ENCODE measurements at places on chromosomes 3 and 15.

- DNase-seq = no peak
Measured at GRCh38 chr3:30495172-30496065, 111.0 kb upstream of the TGFBR2 start.

GRCh38 chr3:186746008-186746407 lies 28.8 kb downstream of the KNG1 start:
- no peak for DNase-seq

- DNase-seq = no peak
Measured at GRCh38 chr3:72257738-72258137, 472.8 kb upstream of the PROK2 start.

DNA sequence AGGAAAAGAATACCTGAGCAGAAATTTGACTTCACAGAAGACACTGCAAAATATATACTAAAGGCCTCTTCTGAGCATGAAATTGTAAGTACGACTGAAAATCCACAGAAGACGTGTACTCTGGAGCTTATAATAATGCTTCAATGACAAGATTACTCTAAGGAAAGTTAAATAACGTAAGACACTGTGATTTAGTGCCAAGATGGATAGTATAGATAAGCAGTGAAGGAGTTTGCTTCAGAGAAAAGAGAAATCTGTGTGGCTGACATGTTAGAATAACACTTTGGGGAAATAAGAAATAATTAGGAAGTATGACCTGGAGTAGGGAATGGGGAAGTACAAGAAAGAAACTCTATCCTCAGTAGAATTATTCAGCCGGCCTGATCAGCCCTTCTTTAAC lies 28.9 kb downstream of the ALDH1A2 start:
- DNase-seq = no peak

- DNase-seq = no peak
Measured at GRCh38 chr3:108208831-108209230, 13.4 kb downstream of the IFT57 start.

GRCh38 chr15:77983708-77984445 lies 93.6 kb downstream of the TBC1D2B start:
- DNase-seq = no peak

DNA sequence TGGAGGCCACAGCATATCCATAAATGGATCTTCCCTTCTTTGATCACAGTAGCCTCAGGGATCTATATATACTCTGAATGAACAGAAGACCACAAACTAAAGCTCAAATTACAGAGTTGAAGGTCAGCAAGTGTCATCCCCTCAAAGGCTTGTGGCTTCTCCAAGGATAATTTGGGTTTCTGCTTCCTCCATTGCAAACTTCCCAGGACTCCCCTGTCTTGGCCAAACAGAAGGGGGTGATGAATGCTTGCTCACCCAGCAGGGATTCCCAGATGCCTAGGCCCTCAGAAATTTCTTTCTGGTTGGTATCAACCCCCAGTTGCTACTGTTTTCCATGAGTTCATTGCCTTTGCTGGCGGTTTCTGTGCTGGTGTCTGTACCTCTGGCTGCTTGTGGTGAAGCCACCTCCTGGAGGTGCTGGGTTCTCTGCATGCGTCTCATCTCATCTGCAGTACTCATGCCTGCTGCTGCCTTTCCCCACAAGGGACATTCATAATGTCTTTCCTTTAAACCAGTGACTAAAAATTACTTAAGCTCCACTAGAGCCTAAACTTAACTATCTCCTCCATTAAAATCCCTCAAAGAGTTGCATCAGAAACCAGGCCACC lies 17.7 kb downstream of the ENTPD3 start:
- no peak for DNase-seq

DNA sequence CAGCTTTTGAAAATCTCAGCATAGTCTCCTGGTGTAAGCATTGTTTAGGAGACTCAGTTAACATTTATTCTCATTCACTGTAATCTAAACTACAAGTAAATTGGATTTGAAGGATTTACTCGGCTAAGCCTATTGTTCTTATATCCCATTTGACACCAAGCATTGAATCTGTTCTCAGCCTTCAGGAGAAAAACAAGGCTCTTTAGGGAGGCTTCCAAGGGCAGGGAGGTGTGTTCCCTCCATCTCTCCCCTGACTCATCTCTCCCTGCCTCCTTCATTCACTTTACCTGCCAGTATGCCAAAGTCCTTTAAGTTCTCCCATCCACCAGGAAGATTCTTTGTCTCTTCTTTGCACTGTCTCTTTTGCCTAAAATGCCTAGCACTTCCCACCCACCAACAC lies 347.8 kb downstream of the MFSD1 start:
- DNase-seq = no peak

- DNase-seq = no peak
Measured at GRCh38 chr3:56347219-56347871, 120.9 kb downstream of the ERC2 start.

DNA sequence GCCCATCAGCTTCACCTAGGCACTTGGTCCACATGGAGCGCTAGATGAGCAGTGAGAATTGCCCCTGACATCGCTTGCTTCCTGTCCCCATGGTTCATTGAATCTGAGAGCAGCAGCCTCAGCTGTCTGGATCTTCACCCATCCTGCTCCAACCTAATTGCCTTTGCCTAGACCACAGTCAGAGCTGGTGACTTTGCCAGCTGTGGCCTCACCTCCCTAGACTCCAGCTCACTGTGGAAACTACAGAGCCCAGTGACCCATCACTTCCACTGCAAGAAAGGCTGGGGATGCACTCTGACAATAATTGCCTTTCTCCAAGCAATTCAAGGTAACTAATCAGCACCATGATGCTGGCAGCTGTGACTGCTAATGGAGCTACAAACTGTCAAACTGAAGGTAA lies 30.6 kb upstream of the SLC6A1 start:
- DNase-seq = no peak

- DNase-seq = no peak
Measured at GRCh38 chr15:79211481-79211880, 71.0 kb upstream of the ANKRD34C start.

- no peak for DNase-seq
Measured at GRCh38 chr3:129425213-129425612, 3.2 kb downstream of the EFCAB12 start.

- DNase-seq = no peak
Measured at GRCh38 chr15:90703455-90703854, 13.7 kb upstream of the BLM start.

GRCh38 chr15:90924375-90924774 lies 8.0 kb downstream of the HDDC3 start:
- DNase-seq = no peak

DNA sequence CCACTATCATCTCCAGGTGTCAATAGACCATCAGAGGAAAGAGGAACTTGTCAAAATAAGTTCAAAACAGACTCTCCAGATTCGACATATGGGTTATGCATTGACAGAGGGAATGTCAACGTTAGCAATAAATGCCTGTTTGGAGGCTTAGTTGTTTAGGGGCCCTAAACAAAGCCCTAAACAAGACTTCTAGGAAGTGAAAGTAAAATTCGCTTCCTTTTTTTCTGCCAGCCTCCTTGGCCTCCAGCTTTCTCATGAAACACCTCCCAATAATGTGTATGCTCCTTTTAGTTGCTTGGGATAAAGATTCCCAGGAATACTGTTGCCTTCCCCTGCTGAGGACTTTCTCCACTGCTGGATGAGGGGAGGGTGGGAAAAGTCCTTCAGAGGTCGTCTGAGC lies 70.9 kb upstream of the ARNT2 start:
- DNase-seq = no peak

- no peak for DNase-seq
Measured at GRCh38 chr3:52077925-52078324, 21.6 kb upstream of the DUSP7 start.

DNA sequence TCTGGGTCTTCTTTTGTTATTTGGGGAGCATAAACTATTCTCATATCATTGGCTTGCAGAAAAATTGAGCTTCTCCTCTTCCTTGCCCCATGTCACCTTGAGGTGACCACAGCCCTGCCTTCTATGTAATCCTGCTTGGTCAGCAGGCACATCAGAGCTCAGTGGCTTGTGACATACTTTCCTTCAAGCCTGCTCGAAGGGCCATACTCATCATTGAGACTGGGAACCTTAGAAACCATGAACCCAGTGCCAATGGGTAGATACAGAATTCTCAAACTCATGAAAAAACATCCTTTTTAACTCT lies 3.7 kb upstream of the CCR2 start:
- DNase-seq = no peak

- peak; percentile 11 for DNase-seq
Measured at GRCh38 chr15:70585707-70586034, 177.7 kb downstream of the UACA start.

- no peak for DNase-seq
Measured at GRCh38 chr15:65309882-65310418, 5.5 kb downstream of the RNU5B-1 start.

- no peak for DNase-seq
Measured at GRCh38 chr15:62639432-62639831, 403.1 kb upstream of the TPM1 start.

DNA sequence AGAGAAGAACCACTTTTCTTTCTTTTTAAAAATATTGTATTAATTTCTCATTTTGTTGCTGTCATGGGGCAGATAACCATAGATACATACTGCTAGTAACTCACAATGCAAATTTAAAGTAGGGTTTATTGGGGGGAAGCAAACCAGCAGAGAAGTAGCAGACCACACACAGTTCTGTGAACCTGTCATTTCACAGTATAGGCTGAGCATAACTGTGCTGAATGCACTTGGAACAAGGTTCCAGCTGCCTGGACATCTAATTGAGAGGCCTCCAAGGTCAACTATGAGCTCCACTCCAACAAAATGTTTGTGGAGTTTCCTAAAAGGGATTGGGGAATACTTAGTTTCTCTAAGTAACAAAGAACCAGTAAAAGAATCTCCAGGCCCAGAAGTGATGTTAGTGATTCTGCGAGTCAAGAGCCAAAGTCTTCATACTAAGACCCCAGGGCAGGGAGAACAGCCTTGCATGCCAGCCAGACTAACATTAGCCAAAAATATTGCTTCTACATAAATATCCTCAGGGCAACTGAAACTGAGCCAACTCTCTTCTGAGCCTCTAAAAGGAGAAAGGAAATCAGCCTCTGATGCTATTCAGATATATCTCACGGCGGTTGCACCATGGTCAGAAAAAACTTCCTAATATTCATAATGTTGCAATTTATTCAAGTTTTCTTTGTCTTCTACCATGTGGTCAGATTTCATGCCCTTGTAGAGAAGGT lies 856.4 kb upstream of the ALCAM start:
- no peak for DNase-seq

GRCh38 chr3:112856537-112856936 lies 9.9 kb upstream of the CD200R1L start:
- no peak for DNase-seq

DNA sequence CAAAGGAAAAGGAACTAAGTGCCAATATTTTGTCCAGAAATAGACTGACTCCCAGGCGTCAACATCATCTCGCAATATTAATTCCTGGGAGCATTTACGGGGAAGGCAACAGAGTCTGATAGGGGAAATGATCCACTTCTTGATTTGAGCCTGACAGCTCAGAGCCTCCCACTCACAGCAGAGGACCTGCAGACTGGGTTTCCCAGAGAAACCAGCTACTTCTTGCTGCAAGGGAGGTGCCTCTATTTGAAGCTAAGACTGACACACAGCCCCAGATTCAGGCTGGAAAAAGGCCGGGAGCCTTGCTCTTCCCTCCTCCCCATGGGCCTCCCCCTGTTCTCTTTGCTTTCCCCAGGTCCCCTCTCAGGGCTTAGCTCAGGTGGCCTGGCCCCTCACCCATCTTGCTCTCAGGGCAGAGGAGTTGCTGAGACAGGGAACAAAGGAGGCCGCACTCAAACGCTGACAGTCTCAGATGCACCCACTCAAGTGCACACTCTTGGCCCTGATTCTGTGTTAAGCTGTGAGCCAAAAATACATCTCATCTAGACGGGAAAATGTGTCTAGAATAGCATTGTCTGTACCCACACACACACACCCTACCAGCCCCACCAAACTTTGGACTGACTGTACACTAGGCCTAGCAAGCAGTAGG lies 49.8 kb upstream of the DCLK3 start:
- no peak for DNase-seq

GRCh38 chr3:25257026-25257425 lies 171.0 kb upstream of the RARB start:
- DNase-seq = no peak

DNA sequence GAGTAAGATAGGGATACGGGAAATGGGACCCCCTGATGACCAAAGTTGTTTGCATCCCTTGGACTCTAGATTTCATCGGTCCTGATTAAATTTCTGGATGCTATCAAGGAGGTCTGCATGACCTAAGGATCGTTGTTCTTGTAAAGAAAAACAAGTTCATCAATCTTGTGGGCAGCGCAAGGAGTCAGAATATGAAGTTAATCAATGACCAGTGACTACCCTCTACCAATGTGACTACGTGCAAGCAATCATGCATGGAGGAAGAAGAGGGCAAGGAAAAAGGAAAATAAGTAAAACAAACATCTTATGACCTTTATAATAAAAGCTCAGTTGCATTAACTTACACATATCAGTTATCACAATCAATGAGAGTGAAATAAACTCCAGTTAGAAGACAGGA lies 139.7 kb downstream of the RTP4 start:
- no peak for DNase-seq

- peak; percentile 18 for DNase-seq
Measured at GRCh38 chr15:84715441-84716035, 401 bp downstream of the SEC11A start.

DNA sequence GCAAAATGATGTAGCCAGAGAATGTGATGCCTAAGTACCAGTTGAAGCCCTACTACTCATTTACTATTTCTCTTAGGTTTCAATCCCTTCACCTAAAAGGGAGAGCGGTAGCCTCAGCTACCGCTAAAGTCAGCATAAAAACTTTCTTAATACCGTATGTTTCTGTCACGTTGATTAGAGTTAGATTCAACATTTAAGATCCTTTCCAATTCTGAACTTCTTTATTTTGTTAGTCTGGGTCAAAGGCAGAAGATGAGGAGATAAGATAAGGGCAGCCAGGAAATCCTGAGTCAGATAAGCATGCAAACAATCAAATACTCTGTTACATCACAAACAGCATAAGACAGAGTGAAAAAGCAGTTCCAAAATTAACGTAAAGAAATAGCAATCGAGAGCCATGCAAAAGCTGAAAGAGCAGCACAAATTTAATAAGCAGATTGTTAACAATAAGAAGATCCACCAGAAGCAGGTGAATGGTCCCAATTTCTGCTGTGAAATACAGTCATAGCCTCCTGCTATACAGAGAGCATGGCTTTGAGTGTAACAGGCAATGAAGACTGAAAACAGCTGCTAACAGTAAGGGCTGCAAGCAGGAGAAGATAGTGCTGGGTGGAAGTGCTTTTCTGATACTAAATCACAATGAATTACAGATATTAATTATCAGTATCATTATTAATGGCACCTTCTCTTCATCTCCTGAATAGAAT lies 3.0 kb downstream of the TMEM207 start:
- DNase-seq = no peak

DNA sequence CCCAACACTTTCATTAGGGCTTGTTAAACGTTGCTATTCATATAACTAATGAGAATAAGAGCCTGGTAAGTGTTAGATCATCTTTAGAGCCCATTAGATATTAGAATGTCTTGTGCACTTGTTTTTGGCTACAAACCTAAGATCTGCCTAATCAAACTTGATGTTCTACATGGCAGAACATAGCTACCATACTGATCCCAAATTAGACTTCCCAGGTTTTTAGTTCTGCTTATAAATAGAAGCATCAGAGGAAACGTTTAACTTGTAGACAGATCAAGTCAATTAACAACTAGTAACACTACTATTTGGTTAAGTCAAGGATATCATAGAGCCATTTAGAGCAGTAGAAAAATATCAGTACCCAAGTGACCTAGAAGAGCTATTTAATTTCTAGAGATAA lies 11.7 kb upstream of the KPNA4 start:
- no peak for DNase-seq

GRCh38 chr15:33168444-33168843 lies 26.1 kb downstream of the FMN1 start:
- DNase-seq = no peak

GRCh38 chr3:187742351-187743171 lies 2.7 kb downstream of the BCL6 start:
- DNase-seq = no peak

All from stimulated activated CD4-positive, alpha-beta T cell treated with anti-CD3 and anti-CD28 coated beads, Interleukin-1b, Interleukin-23, amount 100 ng/mL, for 4 hours (primary cell).